Esophagus (tissue), 2 donors: ENCODE measurements at places on chromosomes 5 and 9. TPM values are rescaled to one million over a fixed set of nuclear protein-coding genes. Genes with fewer than 3 reads are reported as not detected.

The FOXD4L3 gene
- 0.10 TPM for polyA plus RNA-seq

The OGN gene
- 0.51 TPM for polyA plus RNA-seq

The FAM200C gene
- 0.93 TPM for polyA plus RNA-seq

The PRR16 gene
- 0.38 TPM for polyA plus RNA-seq

The GPR150 gene
- polyA plus RNA-seq: not detected

The ZFP62 gene
- 10.3 TPM for polyA plus RNA-seq

The PCDHB10 gene
- polyA plus RNA-seq: 0.44 TPM

The PCDHGA3 gene
- polyA plus RNA-seq: 0.08 TPM

The BDP1 gene
- polyA plus RNA-seq: 9.1 TPM

The FLT4 gene
- 2.8 TPM for polyA plus RNA-seq

The TAL2 gene
- not detected for polyA plus RNA-seq
